ENCODE measurements at places on chromosomes 16 and 17. TPM values are rescaled to one million over a fixed set of nuclear protein-coding genes. Genes with fewer than 3 reads are reported as not detected.

Gene HOXB3
- 10.3 TPM for total RNA-seq

Gene MC1R
- total RNA-seq = 4.7 TPM

Gene TMEM220
- total RNA-seq = 1.1 TPM

- H3K27ac ChIP-seq = no peak overlapping the region
- no peak overlapping the region for H3K4me3 ChIP-seq
- H3K36me3 ChIP-seq = no peaks in the 10 kb centered on the region
These were observed 15.0 kb upstream of the MPHOSPH6 start for GRCh38 chr16:82185012-82185411.

- H3K36me3 ChIP-seq = no peaks in the 10 kb centered on the region
- peaks cover 32% of the 10 kb centered on the region for H3K27me3 ChIP-seq
- H3K4me1 ChIP-seq = peaks cover 3% of the 10 kb centered on the region
- no peak overlapping the region for H3K4me3 ChIP-seq
- H3K27ac ChIP-seq = no peak overlapping the region
- DNase-seq = no peak
These were observed 150.2 kb upstream of the GSE1 start for GRCh38 chr16:85462714-85463611.

DNA sequence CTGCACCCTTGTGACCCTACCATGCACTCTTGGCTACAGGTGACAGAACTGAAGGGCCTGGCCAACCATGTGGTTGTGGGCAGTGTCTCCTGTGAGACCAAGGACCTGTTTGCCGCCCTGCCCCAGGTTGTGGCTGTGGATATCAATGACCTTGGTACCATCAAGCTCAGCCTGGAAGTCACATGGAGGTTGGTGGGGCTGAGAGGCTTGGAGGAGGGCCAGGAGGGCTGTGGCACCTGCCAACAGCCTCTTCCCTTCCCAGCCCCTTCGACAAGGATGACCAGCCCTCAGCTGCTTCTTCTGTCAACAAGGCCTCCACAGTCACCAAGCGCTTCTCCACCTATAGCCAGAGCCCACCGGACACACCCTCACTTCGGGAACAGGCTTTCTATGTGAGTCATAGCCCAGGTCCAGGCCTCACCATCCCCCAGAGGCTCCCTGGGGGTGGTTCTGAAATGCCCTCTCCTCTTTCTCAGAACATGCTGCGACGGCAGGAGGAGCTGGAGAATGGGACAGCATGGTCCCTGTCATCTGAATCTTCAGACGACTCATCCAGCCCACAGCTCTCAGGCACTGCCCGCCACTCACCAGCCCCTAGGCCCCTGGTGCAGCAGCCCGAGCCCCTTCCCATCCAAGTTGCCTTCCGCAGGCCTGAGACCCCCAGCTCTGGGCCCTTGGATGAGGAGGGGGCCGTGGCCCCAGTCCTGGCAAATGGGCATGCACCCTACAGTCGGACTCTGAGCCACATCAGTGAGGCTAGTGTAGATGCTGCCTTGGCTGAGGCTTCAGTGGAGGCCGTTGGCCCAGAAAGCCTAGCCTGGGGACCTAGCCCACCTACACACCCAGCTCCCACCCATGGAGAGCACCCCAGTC lies 13.0 kb downstream of the RIPOR1 start:
- peaks cover 33% of the 10 kb centered on the region for H3K4me1 ChIP-seq
- H3K27ac ChIP-seq = peak overlapping the region; percentile 61
- peaks cover 11% of the 10 kb centered on the region for H3K36me3 ChIP-seq
- DNase-seq = no peak
- no peak overlapping the region for H3K4me3 ChIP-seq

- no peak for DNase-seq
- peaks cover 52% of the 10 kb centered on the region for H3K4me1 ChIP-seq
- H3K4me3 ChIP-seq = no peak overlapping the region
- H3K27ac ChIP-seq = peak overlapping the region; percentile 61
These were observed 27.0 kb downstream of the CBFB start for GRCh38 chr16:67055712-67056487.

DNA sequence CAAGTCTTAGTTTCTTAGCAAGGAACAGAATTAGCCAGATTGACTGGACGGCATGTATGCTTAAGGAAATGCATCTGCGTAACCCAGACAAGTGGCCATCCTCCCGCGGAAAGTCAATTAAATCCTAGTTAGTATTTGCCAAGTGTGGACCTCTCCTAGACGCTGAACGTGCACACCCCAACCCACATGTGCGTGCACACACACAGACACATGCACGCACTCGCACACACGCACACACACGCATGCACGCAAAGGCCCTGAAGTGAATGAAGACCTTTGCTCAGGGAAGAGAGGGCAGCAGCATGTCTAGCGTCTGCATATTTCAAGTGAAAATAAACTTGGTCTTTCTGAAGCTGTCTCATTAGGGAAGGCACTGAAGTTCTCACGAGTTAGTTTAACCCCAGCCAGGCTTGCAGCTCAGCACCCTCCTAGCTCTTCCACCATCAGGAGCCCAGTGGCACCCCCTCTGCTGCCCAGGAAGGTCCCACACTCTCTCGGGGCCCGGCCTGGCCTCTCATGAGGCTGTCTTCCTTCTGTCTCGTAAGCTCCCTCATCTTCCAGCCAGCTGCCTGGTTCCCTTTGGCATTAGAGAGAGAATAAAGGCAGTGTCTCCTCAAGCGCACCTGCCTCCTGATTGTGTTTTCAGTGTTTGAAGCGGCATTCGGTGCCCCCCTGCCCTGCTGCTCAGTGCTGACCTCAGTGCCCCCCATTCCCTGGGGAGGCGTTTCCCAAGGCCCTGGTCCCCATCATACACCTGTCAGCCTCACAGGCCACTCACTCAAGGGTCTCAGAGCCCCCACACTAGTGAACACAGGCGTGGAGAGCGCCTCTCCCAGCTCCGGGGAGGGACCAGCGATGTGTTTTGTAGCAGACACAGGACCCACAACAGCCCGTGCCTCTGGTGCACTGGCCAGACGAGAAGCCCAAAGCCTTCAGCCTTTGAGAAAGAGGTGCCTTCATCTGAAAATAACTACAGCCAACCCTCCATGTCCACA lies 52.2 kb upstream of the CHMP6 start:
- H3K27me3 ChIP-seq = no peaks in the 10 kb centered on the region
- no peak overlapping the region for H3K4me3 ChIP-seq
- H3K36me3 ChIP-seq = peaks cover 24% of the 10 kb centered on the region
- H3K4me1 ChIP-seq = peaks cover 31% of the 10 kb centered on the region
- no peak for DNase-seq
- peak overlapping the region; percentile 84 for H3K27ac ChIP-seq

- no peaks in the 10 kb centered on the region for H3K27me3 ChIP-seq
- H3K4me1 ChIP-seq = peaks cover 5% of the 10 kb centered on the region
- H3K4me3 ChIP-seq = no peak overlapping the region
- DNase-seq = peak; percentile 53
- no peak overlapping the region for H3K27ac ChIP-seq
These were observed 21.1 kb upstream of the SPPL2C start for GRCh38 chr17:45823598-45823997.

DNA sequence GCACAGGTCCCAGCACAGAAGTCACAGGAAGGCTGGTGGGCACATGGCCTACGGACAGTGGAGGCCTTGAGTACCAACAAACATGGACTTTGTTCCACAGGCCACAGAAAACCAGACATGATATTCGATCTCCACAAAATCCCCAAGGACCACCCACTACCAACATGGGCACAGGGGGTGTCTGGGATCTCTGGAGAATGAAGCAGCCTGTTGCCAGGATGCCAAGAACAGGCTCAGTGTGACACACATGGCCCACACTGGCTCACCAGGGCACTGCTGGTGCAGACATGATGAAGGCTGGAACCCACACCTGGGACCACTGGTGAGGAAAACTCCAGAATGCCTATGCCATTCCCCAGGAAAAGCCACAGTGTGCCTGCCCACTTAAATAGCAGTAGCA lies 120.2 kb downstream of the C16orf78 start:
- no peaks in the 10 kb centered on the region for H3K4me1 ChIP-seq
- no peaks in the 10 kb centered on the region for H3K27me3 ChIP-seq
- no peak for DNase-seq
- H3K27ac ChIP-seq = no peak overlapping the region
- H3K4me3 ChIP-seq = no peak overlapping the region

DNA sequence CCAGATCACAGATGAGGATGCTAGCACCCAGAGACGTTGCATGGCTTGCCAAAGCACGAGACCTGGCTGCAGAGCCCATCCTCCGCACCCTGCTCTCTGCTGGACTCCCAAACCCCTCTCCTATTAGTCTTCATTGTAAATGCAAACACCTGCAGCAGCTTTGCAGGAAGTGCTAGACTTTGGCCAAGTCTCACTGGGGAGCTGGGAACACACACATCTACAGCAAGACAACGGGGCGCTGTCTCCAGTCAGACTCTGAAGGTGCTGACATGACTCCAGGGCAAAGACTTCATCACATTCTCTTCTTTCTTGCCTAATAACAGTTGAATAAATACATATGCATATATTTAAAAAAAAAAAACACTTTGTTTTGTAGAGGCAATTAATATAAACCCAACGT lies 43.8 kb downstream of the CYTH1 start:
- no peak overlapping the region for H3K4me3 ChIP-seq
- H3K36me3 ChIP-seq = peaks cover 33% of the 10 kb centered on the region
- H3K27ac ChIP-seq = peak overlapping the region; percentile 16
- H3K4me1 ChIP-seq = peaks cover 90% of the 10 kb centered on the region
